Thoracic aorta endothelial cell (primary cell): ENCODE measurements at places on chromosomes 3 and 15. TPM values are rescaled to one million over a fixed set of nuclear protein-coding genes. Genes with fewer than 3 reads are reported as not detected.

The TMA7 gene
- total RNA-seq, result 317 and 433 TPM in 2 replicates

The MUC4 gene
- total RNA-seq, result not detected in 2 replicates

The SUSD5 gene
- total RNA-seq, result 0.93 and 1.3 TPM in 2 replicates

The CCR8 gene
- not detected in 2 replicates for total RNA-seq

The MEIS2 gene
- 37.7 and 70.3 TPM in 2 replicates for total RNA-seq

The ZNF620 gene
- 5.6 and 7.0 TPM in 2 replicates for total RNA-seq

The ROPN1 gene
- total RNA-seq, result not detected in 2 replicates

The DAPK2 gene
- 1.8 and 4.0 TPM in 2 replicates for total RNA-seq

The TGM4 gene
- total RNA-seq, result 0.07 and 0.13 TPM in 2 replicates

The AQP9 gene
- total RNA-seq, result 0.07 TPM in 1 of 2 replicates, not detected in the other

The DNAH1 gene
- 2.7 and 2.9 TPM in 2 replicates for total RNA-seq
